ENCODE measurements at places on chromosomes 5 and 9. TPM values are rescaled to one million over a fixed set of nuclear protein-coding genes. Genes with fewer than 3 reads are reported as not detected.

Gene FBP2
- not detected for total RNA-seq

Gene PCDHGA3
- not detected for total RNA-seq

Gene NR2F1-AS1
- total RNA-seq, result 6.0 TPM

Gene PCDHB12
- total RNA-seq, result not detected

Gene RAB3C
- not detected for total RNA-seq

Gene SCGB3A1
- total RNA-seq, result not detected

Gene ELOVL7
- total RNA-seq, result 24.3 TPM

Gene GDF9
- total RNA-seq, result 0.73 TPM

Gene IFNA21
- not detected for total RNA-seq

Gene PDLIM4
- 35.8 TPM for total RNA-seq

Gene PRUNE2
- total RNA-seq, result not detected

Gene ADGRD2
- not detected for total RNA-seq

Gene HRH2
- total RNA-seq, result not detected

- peaks cover 13% of the 10 kb centered on the region for H3K36me3 ChIP-seq
- no peak overlapping the region for H3K4me3 ChIP-seq
- H3K4me1 ChIP-seq, result no peaks in the 10 kb centered on the region
- H3K27ac ChIP-seq, result no peak overlapping the region
- no peaks in the 10 kb centered on the region for H3K27me3 ChIP-seq
Measured at GRCh38 chr5:73748510-73749400, 122.8 kb downstream of the ARHGEF28 start.

DNA sequence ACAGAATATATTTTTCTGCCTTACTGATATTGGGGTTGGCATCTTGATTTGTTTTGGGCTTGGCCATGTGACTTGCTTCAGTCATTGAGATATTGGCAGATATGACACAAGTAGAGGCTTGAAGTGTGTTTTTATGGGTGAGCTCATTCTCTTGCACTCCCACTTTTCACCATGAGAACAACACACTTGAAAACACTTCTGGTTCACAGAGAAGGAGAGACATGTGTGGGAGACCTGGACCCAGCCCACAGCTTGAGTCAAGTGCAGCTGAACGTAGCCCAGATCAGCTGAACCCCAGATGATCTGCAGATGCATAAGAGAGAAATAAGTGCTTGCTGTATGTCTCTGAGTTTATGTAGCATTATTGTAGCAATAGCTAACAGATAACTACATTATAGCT lies 155.4 kb downstream of the SEMA6A start:
- H3K4me3 ChIP-seq, result no peak overlapping the region
- H3K4me1 ChIP-seq, result no peaks in the 10 kb centered on the region
- H3K27me3 ChIP-seq, result no peaks in the 10 kb centered on the region
- DNase-seq, result no peak

DNA sequence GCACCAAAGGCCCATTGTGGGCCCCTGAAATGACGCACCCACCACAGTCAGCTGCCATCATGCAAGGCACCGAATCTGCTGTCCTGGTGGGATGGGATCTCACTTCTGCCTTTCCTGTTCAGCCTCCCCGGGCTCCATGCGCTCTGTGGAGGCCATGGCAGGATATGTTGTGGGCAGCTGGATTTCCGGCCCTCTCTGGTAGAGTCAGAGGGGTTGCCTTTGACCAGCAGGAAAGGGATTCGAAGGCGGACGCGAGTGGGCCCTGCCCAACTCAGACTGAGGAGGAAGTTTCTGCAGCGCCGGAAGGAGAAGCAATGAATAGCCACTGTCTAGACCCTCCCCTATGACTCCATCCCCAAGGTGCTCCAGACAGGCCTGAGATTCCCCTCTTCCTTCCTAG lies 35.5 kb downstream of the GADD45G start:
- H3K4me3 ChIP-seq, result no peak overlapping the region
- H3K27ac ChIP-seq, result no peak overlapping the region
- peaks cover 97% of the 10 kb centered on the region for H3K27me3 ChIP-seq
- H3K4me1 ChIP-seq, result no peaks in the 10 kb centered on the region

DNA sequence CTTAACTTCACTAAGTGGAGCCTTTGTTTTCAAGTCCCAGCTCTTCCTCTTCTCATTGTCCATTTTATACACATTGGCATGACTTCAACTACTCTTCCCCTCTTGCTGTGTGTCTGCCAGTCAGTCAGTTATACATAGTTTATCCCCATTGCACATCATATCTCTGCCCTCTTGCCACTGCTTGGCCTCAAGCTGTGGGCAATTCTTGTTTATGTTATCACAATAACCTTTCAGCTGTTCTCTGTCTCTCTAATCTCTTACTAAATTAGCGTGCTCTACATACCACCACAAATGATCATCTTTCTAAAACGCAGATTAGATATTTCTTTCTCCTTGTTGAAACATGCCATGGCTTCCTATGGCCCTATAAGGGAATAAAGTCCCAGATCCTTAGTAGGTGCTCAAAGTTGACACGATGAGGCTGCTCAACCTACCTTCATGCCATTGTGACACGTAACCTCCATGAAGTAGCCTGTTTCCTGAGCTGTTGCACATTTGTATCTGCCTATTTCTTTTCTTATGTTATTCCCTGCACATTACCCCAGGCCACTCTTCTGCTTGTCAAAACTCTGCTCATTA lies 239.3 kb downstream of the GAS1 start:
- no peaks in the 10 kb centered on the region for H3K36me3 ChIP-seq
- H3K27me3 ChIP-seq, result no peaks in the 10 kb centered on the region
- no peaks in the 10 kb centered on the region for H3K4me1 ChIP-seq
- no peak overlapping the region for H3K27ac ChIP-seq

- H3K27ac ChIP-seq, result no peak overlapping the region
- H3K27me3 ChIP-seq, result no peaks in the 10 kb centered on the region
- H3K4me3 ChIP-seq, result peak overlapping the region; percentile 54
- H3K36me3 ChIP-seq, result no peaks in the 10 kb centered on the region
- H3K4me1 ChIP-seq, result no peaks in the 10 kb centered on the region
Measured at GRCh38 chr5:102295534-102296177, 428 bp downstream of the SLCO4C1 start.

GRCh38 chr9:111897601-111898137 lies 1.1 kb downstream of the UGCG start:
- H3K36me3 ChIP-seq, result no peaks in the 10 kb centered on the region
- H3K4me1 ChIP-seq, result peaks cover 59% of the 10 kb centered on the region
- peak overlapping the region; percentile 76 for H3K4me3 ChIP-seq
- H3K27me3 ChIP-seq, result no peaks in the 10 kb centered on the region

DNA sequence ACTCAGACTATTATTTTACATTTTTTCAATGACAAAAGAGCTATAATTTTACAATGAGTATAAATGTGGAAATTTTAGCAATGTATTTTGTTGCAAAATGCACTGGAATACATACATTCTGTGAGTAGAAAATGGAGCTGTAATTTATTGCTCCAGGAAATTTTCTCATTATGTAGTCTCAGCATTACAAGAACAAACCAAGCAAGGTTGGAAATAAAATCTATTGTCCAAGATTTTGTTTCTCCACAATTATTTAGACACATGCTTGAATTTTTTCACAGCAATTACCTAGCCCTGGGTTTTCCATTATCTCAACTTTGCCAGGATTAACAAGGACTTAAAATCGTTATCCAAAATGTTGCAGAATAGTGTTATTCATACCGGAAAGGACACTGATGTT lies 820.1 kb downstream of the CDH12 start:
- DNase-seq, result no peak
- no peak overlapping the region for H3K27ac ChIP-seq
- H3K4me1 ChIP-seq, result no peaks in the 10 kb centered on the region
- H3K36me3 ChIP-seq, result no peaks in the 10 kb centered on the region
- H3K27me3 ChIP-seq, result no peaks in the 10 kb centered on the region

GRCh38 chr5:33994845-33995244 lies 10.4 kb upstream of the SLC45A2 start:
- no peaks in the 10 kb centered on the region for H3K36me3 ChIP-seq
- H3K4me1 ChIP-seq, result no peaks in the 10 kb centered on the region
- DNase-seq, result no peak
- H3K27me3 ChIP-seq, result no peaks in the 10 kb centered on the region
- H3K27ac ChIP-seq, result no peak overlapping the region
- no peak overlapping the region for H3K4me3 ChIP-seq

GRCh38 chr9:111036429-111036789 lies 1.9 kb downstream of the LPAR1 start:
- no peaks in the 10 kb centered on the region for H3K36me3 ChIP-seq
- DNase-seq, result peak; percentile 43
- 0 out of 2 replicates have a peak overlapping the region, but pooled peaks have one; percentile 3 for H3K27ac ChIP-seq

- no peaks in the 10 kb centered on the region for H3K4me1 ChIP-seq
- H3K27ac ChIP-seq, result no peak overlapping the region
- no peaks in the 10 kb centered on the region for H3K27me3 ChIP-seq
- no peak for DNase-seq
Measured at GRCh38 chr5:113240951-113241726, 193.7 kb downstream of the TSSK1B start.

GRCh38 chr5:157543825-157544622 lies 31.6 kb downstream of the ADAM19 start:
- no peak overlapping the region for H3K4me3 ChIP-seq
- no peaks in the 10 kb centered on the region for H3K36me3 ChIP-seq
- DNase-seq, result no peak
- H3K4me1 ChIP-seq, result peaks cover 17% of the 10 kb centered on the region
- no peak overlapping the region for H3K27ac ChIP-seq
- no peaks in the 10 kb centered on the region for H3K27me3 ChIP-seq

DNA sequence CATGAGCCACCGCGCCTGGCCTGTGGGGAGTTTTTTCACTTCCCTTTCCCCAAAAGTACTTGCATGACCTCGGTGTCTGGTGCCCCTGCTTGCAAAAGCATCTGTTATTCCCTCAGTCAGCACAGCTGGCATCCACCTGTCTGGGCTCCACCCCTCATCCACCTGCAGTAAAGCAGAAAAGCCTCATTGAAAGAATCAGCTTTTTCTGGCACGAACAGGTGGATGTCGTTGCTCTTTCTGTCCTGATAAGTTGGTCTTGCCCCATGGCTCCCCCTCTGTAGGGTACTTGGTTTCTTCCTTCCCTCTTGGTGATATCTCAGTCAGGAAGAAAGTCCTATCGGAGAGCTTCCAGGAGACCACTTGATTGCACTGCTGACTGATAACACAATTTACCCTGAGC lies 37.4 kb downstream of the WWC1 start:
- peak overlapping the region; percentile 78 for H3K27ac ChIP-seq
- H3K4me1 ChIP-seq, result peaks cover 99% of the 10 kb centered on the region
- no peaks in the 10 kb centered on the region for H3K27me3 ChIP-seq
- H3K36me3 ChIP-seq, result no peaks in the 10 kb centered on the region
- DNase-seq, result peak; percentile 65
- H3K4me3 ChIP-seq, result peak overlapping the region; percentile 39

DNA sequence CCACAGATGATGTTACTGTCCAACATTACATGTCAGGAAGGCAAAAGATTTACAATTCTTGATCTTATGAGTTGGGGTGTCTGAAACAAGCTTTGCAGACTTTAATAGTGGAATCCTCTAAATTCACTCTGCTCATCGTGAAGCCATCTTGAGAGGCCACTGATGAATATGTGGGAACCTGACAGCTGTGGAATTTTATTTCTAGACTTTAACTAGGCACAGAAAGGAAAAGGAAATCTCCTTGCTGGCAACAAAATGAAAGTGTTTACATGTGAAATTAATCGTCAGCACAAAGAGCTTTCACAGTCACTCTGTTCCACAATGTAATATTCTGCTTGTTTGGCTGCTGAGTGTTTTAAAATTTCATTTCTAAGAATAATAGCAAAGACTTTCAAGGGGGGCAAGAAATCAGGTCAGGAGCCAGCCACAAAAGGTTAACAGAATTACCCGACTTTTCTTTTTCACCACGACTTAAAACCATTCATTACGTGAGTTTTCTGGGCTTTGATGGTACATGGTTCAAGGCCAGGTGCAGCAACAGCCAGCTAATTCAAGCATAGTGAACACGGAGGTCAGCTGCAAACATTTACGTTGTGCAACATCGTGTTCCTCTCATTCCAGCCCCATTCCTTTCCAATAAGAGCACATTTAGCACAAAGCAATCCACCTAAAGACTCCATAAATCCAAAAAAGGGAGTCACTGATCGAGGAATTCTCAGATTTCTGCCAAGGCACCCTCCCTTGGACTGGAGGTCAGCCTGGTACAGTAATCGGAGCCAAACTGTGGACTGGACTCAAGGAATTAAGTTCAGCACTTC lies 14.6 kb downstream of the NREP start:
- H3K27ac ChIP-seq, result no peak overlapping the region
- H3K4me3 ChIP-seq, result no peak overlapping the region
- H3K36me3 ChIP-seq, result no peaks in the 10 kb centered on the region
- H3K27me3 ChIP-seq, result no peaks in the 10 kb centered on the region
- DNase-seq, result no peak

DNA sequence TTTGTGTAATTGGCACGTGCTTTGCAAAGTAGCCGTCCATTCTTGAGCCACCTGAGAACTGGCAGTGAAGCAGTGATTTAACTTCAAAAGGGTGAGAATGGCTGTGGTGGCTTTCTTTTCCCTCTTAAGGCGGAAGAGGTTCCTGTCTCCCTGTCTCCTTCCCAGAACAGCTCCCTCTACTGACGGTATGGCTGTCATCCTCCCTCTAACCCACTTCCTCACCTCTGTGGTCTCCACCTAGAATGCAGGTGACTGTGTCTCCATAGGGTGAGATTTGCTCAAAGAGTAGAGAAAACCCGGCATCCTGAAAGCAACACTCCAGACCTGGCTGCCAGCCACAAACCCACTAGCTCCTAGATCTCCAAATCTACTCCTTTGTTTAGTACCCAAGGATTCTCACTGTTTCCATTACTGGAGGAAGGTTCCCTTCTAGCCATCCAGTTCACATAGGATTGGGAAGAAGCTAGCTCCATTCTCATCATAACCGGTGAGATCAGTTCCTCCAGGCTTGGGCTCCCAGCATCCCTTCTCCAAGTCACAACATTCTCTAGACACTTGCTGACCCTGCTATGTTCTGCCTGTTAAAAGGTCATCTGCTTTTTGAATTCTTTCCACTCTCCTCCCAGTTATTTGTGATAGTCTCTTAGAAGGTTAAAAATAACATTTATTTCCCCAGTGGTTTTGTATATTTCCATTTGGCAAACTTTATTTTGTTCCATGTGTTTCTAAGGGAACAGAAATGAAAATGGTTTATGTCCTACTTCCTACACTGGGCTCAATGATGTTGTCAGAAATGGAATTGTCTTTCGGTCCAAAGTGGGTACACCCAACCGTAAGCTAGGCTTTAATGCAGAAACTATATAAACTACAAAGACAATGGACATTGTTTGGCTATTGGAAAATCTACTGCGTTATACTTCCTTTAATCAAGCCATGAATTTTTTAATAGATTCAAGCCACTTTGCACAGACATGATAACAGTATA lies 269.4 kb downstream of the CWC27 start:
- no peaks in the 10 kb centered on the region for H3K36me3 ChIP-seq
- no peak overlapping the region for H3K4me3 ChIP-seq
- H3K27ac ChIP-seq, result no peak overlapping the region
- no peaks in the 10 kb centered on the region for H3K27me3 ChIP-seq
- no peak for DNase-seq

GRCh38 chr9:103169798-103170197 lies 174.7 kb downstream of the CYLC2 start:
- DNase-seq, result no peak
- H3K27me3 ChIP-seq, result no peaks in the 10 kb centered on the region
- H3K27ac ChIP-seq, result no peak overlapping the region
- no peaks in the 10 kb centered on the region for H3K36me3 ChIP-seq
